Dermis microvascular lymphatic vessel endothelial cell (primary cell): ENCODE measurements at places on chromosomes 12 and 14.
A peak's percentile ranks its signal among the peaks of the same experiment; 100 is the strongest.

DNA sequence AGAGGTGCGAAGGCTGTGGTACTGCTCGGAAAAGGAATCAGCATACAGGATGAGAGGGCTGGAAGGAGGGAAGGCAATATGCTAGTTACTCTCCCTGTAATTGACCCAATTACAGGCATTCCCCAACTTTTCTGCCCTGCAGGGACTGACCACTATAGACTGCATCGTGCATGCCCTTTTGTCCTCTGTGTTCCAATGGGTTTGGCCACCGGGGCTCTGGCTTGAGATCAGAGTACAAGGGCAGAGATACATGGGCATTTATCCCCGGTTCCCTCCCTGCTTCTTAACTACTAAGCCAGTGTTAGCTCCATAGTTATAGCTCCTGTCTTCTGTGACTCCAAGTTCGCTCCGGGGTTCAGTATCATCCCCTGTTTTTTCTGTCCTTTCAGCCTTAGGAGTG lies 59.7 kb downstream of the GTF2A1 start:
- no peak for DNase-seq

GRCh38 chr12:132559652-132560363 lies 50.6 kb downstream of the LRCOL1 start:
- DNase-seq, result peak; percentile 62

DNA sequence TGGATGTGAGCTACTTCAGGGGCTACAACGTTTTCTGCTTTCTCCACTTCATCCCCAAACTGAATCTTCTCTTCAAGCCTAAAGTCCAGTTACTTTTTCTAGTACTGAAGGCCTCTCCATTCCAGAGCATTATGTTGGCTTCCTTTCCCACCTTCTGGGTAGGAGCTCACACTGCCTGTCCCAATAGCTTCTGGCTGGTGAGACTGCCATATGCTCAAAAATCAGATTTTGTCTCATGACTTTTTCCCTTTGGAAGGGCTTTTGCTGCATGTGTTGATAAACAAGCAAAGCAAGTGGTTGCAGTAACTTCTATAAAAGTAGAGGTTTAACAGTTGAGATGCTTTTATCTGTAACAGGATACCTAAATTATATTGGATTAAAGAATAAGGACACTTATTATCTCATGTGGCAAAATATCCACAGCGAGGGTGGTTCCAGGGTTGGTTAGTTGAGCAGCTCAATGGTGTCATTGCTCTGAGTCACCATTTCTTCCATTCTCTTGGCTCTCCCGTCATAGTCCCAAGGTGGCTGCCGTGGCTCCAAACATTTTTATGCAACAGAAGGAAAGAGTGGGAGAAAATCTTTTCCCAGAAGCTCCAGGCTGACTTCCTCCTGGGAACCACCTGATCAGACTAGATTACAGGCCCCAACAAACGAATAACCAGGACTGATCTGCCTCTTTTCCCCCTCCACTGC lies 15.1 kb upstream of the PPFIBP1 start:
- DNase-seq, result no peak

- DNase-seq, result peak; percentile 18
Measured at GRCh38 chr12:111181143-111181726, 187.7 kb downstream of the PHETA1 start.

- no peak for DNase-seq
Measured at GRCh38 chr12:129231491-129231890, 378.2 kb downstream of the GLT1D1 start.
